ENCODE measurements at places on chromosomes 2 and 18. TPM values are rescaled to one million over a fixed set of nuclear protein-coding genes. Genes with fewer than 3 reads are reported as not detected.

DNA sequence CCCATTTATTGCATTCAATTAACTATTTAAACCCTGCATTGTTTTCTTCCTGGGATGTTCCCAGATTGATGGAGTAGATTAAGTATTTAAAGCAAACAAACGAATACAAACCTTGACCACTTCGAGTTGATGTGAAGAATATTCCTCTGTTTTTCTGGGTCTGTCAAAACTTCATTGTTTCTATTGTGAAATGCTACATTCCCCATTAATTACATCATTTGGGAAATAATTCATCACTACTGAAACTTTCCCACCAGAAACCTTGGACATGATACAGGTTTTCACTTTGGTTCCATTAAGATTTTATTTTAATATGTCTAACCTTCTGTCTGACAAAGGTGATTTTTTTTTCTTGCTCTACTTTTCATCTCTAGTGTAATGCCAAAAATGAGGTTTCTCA, 365.1 kb upstream of the ETAA1 start:
- no peak for DNase-seq

GRCh38 chr18:8868276-8868675, 162.9 kb downstream of the MTCL1 start:
- no peak for DNase-seq

GRCh38 chr2:191629001-191629453, 48.9 kb upstream of the NABP1 start:
- DNase-seq: no peak

NAT8 gene
- not detected for polyA plus RNA-seq

VWC2L gene
- polyA plus RNA-seq: not detected

Measured in naive thymus-derived CD4-positive, alpha-beta T cell (primary cell).